ENCODE measurements at places on chromosomes 5 and 9.

- no peak for DNase-seq
Measured at GRCh38 chr5:134561871-134562296, 36.4 kb downstream of the JADE2 start.

- DNase-seq, result no peak
Measured at GRCh38 chr9:107087222-107087621, 195.9 kb upstream of the RAD23B start.

- no peak for DNase-seq
Measured at GRCh38 chr5:160802592-160802991, 49.4 kb downstream of the ATP10B start.

DNA sequence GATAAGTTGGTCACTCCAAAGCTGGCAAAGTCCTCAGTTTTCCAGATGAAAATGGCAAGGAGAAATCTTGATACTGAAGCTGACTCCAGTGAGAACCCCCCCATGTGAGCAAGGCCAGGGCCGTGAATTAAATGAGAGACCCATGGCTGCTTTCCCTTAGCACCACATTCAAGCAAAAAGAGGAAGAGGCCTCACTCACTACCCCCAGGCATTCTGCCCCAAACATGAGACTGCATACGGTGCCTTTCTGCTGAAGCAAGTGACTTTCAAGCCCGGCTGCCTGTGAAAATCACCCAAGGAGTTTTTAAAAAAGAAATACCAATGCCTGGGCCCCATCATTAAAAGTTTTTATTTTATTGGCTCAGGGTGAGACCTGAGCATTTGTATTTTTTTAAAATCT is 66.9 kb downstream of the TMEM252 start:
- DNase-seq, result no peak

- DNase-seq, result no peak
Measured at GRCh38 chr5:131270809-131271208, 7.0 kb downstream of the CDC42SE2 start.

GRCh38 chr9:506281-506680 is 291.6 kb downstream of the DOCK8 start:
- DNase-seq, result no peak

DNA sequence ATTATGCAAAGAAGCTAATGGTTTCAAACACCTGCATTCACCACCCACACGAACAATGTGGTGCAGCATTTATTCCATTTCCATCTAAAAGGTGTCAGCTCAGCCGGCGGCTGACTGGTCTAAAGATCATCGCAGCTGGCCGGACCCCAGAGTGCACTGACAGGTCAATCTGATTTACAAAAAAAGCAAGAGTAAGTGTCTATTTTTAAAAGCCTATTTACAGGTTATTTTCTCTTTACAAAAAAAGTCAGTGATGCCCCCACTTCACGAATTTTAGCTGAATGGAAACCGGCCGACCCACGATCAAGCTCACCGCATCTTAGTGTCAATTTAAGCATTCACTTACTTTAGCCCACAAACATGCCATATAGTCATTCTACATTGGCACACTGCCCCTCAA is 58.3 kb downstream of the SEMA4D start:
- no peak for DNase-seq

DNA sequence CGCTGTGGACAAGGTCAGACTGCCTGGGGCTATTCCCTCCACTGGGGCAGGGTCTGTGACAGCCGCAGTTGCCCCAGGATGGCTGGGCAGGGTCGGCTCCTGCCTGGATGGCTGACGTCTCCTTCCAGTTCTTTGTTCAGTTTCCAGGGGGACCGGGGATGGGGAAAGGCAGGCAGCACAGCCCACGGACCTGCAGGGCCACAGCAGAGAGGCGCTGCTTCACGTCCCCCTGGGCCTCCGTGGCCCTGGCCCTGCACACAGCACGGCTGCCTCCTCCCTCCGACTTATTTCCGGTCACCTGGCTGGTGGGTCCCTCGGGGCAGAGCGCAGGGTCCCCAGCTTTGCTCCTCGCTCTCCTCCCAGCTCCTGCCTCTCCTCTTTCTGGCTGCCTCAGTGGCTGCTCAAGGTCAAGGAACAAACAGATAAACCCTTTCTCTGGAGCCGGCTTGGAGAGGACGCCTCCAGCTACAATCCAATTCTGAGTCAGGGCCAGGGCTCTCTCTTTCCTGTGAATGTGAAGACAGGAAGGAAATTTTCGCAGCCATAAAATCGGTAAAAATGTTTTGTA is 169.7 kb downstream of the C9orf50 start:
- DNase-seq, result no peak

- DNase-seq, result peak; percentile 8
Measured at GRCh38 chr5:157511651-157512644, 51.9 kb downstream of the NIPAL4 start.

DNA sequence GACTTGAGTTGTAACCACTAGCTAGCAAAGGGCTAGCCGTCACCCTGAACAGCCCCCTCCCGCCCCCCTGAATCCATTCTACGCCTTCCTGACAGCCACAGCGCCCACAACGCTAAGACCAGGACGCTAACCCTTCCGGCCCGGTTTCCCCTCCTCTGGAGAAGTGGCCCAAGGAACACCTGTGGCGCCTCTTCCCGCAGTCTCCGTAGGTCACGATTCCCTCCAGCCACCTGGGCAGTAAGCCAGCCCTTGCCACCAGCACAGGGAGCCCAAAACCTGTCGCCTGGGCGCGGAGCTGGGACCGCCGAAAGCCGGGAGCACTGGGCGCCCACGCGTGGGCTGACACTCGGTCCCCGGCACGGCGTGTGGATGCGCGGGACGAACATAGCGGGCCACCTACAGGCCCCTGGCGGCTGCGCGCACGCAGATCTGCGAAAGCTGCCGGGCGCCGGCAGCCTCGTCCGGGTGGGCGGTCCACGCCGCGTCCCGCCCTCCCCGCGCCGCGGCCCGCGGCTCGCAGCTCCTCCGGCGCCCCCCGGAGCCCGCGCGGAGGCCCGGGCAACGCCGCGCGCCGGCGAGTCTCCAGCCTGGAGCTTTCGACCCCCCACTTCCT is 596 bp downstream of the IRF1 start:
- DNase-seq, result no peak

DNA sequence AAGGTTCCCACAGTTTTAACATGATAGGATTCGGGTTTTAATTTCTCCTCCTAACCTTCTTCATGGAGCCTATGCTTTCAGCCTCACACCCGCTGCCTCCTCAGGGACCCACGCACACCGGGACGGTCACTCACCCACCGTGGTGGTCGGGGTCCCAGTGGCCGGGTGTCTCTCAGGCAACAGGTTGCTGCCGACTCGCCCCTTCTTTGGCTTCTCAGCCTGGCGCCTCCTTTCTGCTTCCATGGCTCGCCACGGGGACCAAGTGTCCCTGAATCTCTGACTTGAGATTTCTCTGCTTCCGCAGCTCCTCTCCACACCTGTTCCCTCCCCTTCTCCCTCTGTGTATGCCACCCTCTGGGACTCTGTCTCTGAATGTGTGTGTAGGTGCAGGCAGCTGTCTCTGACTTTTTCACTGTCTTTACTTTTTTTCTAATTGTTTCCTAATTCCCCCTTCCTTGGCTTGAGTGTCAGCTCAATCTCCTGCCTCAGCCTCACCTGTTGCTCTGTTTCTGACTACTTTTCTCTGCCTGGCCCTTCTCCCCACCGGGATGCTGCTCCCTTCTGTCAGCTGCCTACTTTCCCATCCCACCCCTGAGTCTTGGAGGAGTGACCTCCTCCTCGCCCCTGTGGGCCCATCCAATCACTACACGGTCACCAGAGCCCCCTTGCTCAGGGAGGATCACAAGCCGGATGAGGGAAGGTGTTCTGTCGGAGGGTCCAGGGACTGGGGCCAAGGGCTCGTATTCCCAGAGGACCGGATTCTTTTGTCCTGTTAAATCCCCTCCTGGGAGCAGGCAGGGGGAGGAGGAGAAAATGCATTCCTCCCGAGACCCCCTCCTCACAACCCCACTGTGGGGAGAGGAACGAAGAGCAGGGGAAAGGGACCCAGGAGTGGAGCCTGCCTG is at the start of gene PROP1:
Gene PROP1, minus strand, starts transcription at position 552 of the 905 bp plus-strand sequence. Its CDS starts 309 bp downstream, at position 243.
- no peak for DNase-seq

DNA sequence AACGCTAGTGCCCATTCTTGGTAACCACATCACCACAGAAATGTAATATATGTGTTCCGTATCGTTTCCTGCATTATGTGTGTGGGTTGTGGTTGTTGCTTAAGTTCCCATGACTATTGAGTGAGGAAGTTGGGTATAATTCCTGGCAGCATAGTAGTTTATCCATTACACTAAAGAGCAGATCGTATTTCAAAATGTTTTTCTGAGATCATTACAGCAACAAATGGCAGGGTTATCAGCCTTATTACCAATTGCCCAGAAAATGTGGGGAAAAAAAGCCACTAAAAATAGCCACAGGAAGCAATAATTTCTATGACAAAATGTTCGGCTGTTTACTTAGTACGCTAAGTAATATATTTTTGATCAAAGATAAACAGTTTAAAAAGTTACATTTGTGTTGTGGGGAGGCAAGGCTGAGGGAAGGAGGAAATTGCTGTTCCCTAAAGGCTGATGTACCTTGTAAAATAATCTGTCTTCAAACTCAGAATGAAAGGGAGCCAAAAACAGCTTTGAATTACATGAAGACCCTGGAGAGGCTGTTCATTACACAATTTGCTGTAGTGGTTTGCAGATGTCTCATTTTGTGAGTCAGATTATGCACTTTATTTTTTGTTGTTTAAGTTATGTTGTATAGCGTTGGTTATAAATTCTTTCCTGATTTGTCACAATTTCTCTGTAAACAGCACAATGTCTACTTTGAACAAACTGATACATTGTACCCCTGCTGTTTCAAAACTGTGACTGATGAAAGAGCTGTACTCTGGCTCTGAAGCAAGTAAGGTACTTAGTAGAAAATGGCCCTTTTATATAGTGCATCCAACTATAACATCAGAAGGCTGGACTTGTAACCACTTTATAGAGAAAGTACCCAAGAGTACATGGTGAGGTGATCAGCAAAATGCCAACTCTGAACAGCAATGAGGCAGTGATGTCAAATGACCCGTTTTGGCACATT is 1028.5 kb downstream of the NR2F1-AS1 start:
- no peak for DNase-seq

DNA sequence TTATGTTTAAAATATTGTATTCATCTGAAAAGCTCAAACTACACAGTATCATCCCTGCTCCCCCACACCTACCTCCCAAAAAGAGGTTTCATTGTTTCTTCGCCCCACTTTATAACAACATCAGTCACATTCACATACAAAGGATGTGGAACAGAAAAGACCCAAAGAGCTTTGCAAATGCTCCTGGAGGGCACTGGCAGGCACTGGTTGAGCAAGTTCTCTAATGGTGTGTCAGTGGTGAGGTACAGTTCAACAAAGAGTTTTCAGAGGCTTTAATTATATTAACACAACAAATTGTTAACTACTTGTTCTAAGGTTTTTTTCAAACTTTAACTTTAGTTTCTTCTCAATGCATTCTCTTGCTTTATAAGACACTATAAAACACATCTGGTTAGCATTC is 54.1 kb upstream of the ECM2 start:
- DNase-seq, result no peak

- no peak for DNase-seq
Measured at GRCh38 chr5:177233206-177233605, 70.3 kb downstream of the RAB24 start.
